Thyroid gland (tissue), 4 donors: ENCODE measurements at places on chromosomes 3 and 15.

GRCh38 chr3:22959593-22959992 is 243.5 kb upstream of the UBE2E2 start:
- H3K27ac ChIP-seq: no peak overlapping the region
- no peaks in the 10 kb centered on the region for H3K27me3 ChIP-seq
- H3K36me3 ChIP-seq: no peaks in the 10 kb centered on the region
- no peak for DNase-seq

GRCh38 chr3:149560001-149560400 is 85.5 kb downstream of the TM4SF4 start:
- no peaks in the 10 kb centered on the region for H3K27me3 ChIP-seq
- no peak overlapping the region for H3K4me3 ChIP-seq
- no peaks in the 10 kb centered on the region for H3K36me3 ChIP-seq
- H3K27ac ChIP-seq: no peak overlapping the region

- H3K36me3 ChIP-seq: no peaks in the 10 kb centered on the region
- H3K27ac ChIP-seq: no peak overlapping the region
- H3K4me3 ChIP-seq: no peak overlapping the region
- DNase-seq: no peak
- no peaks in the 10 kb centered on the region for H3K27me3 ChIP-seq
Observed at GRCh38 chr15:80641384-80641783, 53.7 kb upstream of the ABHD17C start.

DNA sequence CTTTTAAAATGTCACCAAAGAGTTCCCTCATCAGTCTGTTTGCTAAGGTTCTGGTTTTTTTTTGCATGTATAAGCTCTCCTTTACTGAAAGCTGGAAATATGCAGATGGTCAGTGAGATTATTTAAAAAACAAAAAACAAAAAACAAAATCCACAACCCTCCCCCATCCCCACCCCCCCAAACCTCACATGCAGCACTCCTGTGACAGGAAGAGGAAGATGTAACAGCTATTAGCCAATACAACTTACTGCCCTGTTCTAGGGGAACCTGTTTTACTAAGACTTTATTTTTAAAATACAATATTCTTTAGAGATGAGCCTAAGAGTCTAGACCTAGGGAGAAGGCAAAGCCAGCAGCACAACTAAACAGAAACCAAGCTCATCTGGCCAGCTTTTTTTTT is 39.5 kb downstream of the ANP32A start:
- H3K4me1 ChIP-seq: peaks cover 3% of the 10 kb centered on the region
- no peaks in the 10 kb centered on the region for H3K27me3 ChIP-seq
- H3K27ac ChIP-seq: no peak overlapping the region
- peaks cover 14% of the 10 kb centered on the region for H3K36me3 ChIP-seq

GRCh38 chr15:67175643-67176071 is 78.8 kb downstream of the AAGAB start:
- no peaks in the 10 kb centered on the region for H3K36me3 ChIP-seq
- H3K27ac ChIP-seq: no peak overlapping the region
- H3K4me3 ChIP-seq: no peak overlapping the region
- H3K4me1 ChIP-seq: peaks cover 46% of the 10 kb centered on the region
- peak; percentile 62 for DNase-seq

DNA sequence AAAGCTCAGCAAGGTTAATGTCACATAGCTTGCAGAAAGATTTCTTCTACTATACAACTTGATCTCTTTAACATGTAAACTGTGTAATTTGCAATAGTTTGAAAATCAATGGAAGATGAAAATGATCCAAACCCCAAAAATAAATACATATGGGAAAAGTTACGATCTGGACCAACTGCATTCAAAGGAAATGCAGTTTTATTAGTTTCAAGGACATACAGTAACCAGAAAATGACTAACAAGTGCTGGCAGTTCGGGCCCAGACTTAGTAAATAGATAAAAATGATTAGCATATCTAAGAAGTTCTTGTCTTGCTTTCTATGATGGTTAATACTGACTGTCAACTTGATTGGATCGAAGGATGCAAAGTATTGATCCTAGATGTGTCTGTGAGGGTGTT is 37.3 kb upstream of the LEKR1 start:
- no peaks in the 10 kb centered on the region for H3K27me3 ChIP-seq
- no peak for DNase-seq
- H3K27ac ChIP-seq: no peak overlapping the region
- H3K4me3 ChIP-seq: no peak overlapping the region
- peaks cover 7% of the 10 kb centered on the region for H3K4me1 ChIP-seq

DNA sequence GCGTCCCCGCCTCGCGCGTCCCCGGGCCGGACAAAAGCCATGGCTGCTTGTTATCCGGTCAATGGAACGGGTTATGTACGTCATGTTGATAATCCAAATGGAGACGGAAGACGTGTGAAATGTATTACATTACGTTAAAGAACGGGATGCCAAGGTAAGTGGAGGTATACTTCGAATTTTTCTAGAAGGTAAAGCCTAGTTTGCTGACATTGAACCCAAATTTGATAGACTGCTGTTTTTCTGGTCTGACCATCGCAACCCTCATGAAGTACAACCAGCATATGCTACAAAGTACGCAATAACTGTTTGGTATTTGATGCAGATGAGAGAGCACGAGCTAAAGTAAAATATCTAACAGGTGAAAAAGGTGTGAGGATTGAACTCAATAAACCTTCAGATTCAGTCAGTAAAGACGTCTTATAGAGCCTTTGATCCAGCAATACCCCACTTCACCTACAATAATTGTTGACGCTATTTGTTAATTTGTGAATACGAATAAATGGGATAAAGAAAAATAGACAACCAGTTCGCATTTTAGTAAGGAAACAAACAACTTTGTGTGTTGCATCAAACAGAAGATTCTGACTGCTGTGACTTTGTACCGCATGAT is 19.8 kb downstream of the WDR73 start:
- no peaks in the 10 kb centered on the region for H3K27me3 ChIP-seq

DNA sequence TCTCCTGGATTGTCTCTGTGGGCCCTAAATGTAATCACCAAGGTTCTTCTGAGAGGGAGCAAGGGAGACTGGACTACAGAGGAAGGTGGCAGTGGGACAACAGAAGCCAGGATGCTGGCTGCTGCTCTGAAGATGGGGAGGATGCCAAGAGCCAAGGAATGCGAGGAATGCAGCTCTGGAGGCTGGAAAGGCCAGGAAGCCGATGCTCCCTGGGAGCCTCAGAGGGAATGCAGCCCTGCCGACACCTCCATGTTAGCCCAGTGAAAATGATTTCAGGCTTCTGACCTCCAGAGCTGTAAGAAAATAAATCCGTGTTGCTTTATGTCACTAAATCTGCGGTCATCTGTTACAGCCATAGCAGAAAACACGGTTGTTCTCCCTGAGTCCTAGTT is 44.1 kb downstream of the UMPS start:
- H3K27ac ChIP-seq: peak overlapping the region; percentile 8
- H3K36me3 ChIP-seq: no peaks in the 10 kb centered on the region
- no peak overlapping the region for H3K4me3 ChIP-seq

- no peak overlapping the region for H3K4me3 ChIP-seq
- no peak overlapping the region for H3K27ac ChIP-seq
- no peaks in the 10 kb centered on the region for H3K27me3 ChIP-seq
- no peak for DNase-seq
- H3K4me1 ChIP-seq: no peaks in the 10 kb centered on the region
- H3K36me3 ChIP-seq: no peaks in the 10 kb centered on the region
Observed at GRCh38 chr3:119778811-119779210, 3.1 kb upstream of the NR1I2 start.

GRCh38 chr3:184360929-184361531 is 375 bp downstream of the CLCN2 start:
- H3K4me1 ChIP-seq: peaks cover 21% of the 10 kb centered on the region
- no peaks in the 10 kb centered on the region for H3K27me3 ChIP-seq
- DNase-seq: no peak
- H3K27ac ChIP-seq: peak overlapping the region; percentile 98

DNA sequence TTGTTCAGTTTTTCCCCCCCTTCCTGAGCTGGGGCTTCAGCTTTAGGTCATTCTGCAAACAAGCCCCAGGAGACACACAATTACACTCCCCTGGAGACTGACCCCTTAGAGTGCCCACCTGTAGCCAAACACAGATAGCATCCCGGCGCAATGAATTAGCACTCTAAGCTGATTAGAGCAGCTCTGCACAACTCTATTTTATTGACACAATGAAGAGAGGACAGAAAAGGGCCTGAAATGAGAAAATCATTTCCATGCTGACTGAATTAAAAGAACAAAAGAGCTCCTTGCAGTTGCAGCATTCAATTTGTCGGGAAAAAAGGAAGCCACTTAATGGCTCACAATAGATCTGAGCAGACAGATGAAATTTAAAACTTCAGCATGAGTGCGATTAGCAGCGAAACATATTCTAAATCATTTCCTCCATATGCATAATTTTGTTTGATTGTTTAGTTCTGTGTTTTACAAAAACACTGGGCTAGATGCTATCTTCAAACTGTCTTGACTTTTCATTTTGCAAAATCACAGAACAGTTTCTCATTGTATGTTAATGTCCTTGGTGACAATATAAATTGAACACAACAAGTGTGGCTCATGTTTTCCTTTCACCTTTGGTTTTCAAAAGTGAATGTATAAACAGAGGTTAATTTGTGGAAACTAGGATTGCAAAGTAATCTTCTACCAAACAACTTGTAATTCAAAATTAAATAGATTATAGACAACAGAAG is 308.6 kb downstream of the MECOM start:
- H3K4me3 ChIP-seq: no peak overlapping the region
- DNase-seq: no peak
- no peaks in the 10 kb centered on the region for H3K4me1 ChIP-seq
- H3K27me3 ChIP-seq: no peaks in the 10 kb centered on the region
- no peaks in the 10 kb centered on the region for H3K36me3 ChIP-seq
